ENCODE measurements at places on chromosomes 11 and 22.

DNA sequence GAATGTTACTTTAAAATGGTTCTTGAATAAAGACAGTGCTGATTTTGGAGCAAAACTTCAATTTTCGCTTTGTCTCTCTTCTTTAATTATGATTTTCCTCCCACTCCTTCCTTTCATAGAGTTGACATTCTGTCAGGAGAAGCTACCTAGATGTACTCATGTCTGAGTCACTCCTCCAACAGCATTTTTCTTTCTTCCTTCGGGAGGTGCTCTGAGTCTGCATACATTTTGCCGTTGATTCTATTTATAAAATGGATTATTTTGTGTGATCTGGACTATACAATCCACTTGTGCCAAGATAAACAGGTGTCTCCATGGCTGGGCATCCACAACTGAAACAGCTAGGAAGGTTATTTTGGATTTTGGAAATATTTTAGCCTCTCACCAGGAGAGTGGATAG, 588.3 kb upstream of the ANO5 start:
- no peak for DNase-seq

DNA sequence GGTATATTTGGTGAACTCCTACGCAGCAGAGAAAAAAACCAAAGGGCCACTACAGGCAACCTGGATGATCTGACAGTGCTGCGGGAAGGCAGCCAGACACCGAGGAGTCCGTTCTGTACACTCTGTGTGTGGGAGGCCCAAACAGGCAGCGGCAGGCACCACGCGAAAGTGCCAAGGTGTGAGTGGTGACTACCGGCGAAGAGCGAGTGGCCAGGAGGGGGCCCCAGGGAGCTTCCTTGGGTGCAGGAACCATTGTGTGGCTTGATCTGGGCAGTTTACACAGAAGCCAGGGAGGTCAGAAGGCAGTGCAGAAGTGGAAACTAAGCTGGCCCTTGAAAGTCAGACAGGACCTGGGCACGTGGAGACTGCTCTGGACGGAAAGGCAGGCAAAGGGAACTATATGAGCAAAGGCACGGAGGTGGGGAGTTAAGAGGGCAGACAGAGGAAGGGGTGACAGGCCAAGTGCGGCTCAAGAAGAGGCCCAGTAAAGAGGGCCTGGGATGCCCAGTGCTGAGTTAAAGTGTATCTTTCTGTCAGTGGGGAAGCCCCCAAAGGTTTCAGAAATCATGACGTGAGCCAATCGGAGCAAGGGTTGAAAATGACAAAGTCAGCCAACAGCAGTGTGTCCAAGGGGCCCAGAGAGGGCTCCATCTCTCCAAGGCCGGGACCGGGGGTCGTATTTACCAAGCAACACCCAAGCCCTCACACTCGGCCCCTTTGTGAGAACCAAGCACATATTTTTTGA, 10.6 kb downstream of the TMEM184B start:
- no peak for DNase-seq

- no peak for DNase-seq
Observed at GRCh38 chr22:41286639-41287091, 678 bp upstream of the RANGAP1 start.

DNA sequence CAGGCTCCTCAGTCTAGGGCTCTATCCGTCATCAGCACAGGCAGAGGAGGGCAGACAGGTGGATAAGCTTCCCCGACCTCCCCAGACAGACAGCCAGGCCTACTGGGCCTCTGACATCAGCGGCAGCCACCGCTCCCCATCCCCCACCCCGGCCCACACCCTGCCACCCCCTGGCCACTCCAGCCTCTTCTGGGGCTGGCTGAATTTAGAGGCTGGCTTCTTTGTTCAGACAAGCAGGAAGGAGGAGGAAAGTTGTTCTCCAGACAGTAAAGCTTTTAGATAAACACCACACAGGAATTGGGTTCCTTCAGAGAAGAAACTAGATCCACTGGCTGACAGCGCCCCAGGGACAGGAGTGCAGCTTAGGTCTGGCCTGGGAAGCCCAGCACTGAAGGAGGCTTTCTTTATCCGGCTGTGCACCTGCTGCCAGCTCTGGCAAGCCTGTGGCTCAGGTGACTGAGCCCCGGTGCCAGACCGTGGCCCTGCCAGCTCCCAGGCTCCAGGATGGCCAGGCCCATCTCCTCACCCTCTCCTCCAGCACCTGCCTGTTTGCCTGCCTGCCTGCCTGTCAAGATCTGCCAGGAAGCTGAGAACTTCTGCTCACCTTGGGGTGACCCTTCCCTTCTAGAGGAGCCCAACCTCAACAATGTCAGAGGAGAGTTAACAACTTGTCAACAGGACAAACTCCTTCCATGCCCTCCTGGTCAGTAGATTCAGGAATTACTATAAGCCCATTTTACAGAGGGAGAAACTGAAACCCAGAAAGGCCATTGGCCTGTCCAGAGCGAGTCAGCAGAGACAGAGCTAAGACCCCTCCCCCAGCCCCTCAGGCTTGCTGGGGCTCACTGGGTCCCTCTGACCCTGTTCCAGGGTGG, 44.0 kb upstream of the KLHL35 start:
- no peak for DNase-seq

- DNase-seq: no peak
Observed at GRCh38 chr11:45142241-45143055, 4.0 kb upstream of the PRDM11 start.

GRCh38 chr11:130476200-130476921, 27.9 kb downstream of the ADAMTS15 start:
- DNase-seq: no peak

- no peak for DNase-seq
Observed at GRCh38 chr11:130916910-130917309, 631 bp upstream of the SNX19 start.

DNA sequence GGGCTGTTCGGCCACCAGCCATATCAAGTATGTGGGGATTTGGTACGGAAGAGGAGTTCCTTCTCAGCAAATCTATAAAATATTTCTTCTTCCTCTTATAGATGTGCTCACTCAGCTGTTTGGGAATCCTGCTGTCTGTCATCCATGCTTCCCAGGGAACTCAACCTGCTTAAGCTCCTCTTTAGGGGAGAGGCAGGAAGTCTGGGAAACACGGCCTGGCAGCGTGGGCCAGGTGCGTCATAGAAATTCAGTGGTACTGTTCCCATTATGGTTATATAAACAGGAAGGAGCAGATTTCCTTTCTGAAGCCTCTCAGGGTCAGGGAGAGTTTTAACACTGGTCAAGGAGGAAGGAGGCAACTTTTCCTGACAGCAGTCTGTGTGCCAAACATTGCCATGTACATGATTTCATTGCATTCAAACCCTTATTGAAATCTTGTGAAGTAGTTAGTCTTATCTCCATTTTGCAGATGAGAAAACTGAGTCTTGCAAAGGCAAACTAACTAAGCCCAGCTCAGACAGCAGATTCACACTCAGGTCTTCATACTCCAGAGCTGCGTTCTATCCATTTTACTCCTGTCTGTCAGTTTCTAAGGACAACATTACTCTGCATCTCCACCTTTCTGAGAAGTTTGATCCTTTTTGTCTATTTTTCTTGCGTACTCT, 35.4 kb upstream of the AMOTL1 start:
- DNase-seq: peak; percentile 81

- no peak for DNase-seq
Observed at GRCh38 chr11:6607190-6607795, 3.7 kb downstream of the ILK start.

DNA sequence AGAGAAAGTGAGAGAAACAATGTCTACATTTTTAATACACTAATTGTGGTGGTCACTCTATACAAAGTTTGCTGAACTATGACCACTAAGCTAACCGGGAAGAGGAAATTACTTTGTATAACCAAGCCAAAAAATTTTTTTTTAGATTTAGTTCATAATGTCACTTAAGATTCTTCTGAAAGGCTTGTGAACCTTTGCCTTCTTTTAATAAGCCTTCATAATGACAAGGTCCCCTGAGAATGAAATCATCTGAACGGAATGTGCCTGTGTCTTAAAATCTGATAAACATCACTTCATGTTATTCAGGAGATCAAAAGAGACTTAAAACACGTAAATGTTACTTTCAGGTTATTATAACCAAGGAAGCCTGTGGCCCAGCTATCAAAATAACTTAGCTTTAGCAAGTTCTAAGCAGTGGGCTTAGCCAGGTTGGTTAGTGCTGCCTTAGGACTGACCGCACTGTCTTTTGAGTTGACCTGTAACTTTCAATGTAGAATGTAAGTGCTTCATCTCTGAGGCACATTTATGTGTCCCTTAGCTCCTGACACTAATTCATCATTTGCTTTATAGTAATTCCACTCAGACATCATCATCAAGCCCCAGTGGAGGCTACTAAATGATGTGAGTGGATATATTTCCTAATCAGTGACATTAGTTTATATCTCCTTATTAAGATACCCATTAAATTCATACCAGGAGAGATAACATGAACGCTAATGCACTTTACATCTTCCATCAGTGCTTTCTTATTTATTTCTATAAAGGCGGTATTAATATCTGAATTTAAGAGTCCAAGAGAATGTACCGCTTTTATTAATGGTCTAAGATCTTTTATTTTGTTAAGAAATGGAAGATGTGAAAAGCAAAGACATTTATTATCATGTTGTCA, 122.5 kb downstream of the WNT11 start:
- no peak for DNase-seq

GRCh38 chr11:120564573-120565311, 53.2 kb downstream of the GRIK4 start:
- DNase-seq: no peak

DNA sequence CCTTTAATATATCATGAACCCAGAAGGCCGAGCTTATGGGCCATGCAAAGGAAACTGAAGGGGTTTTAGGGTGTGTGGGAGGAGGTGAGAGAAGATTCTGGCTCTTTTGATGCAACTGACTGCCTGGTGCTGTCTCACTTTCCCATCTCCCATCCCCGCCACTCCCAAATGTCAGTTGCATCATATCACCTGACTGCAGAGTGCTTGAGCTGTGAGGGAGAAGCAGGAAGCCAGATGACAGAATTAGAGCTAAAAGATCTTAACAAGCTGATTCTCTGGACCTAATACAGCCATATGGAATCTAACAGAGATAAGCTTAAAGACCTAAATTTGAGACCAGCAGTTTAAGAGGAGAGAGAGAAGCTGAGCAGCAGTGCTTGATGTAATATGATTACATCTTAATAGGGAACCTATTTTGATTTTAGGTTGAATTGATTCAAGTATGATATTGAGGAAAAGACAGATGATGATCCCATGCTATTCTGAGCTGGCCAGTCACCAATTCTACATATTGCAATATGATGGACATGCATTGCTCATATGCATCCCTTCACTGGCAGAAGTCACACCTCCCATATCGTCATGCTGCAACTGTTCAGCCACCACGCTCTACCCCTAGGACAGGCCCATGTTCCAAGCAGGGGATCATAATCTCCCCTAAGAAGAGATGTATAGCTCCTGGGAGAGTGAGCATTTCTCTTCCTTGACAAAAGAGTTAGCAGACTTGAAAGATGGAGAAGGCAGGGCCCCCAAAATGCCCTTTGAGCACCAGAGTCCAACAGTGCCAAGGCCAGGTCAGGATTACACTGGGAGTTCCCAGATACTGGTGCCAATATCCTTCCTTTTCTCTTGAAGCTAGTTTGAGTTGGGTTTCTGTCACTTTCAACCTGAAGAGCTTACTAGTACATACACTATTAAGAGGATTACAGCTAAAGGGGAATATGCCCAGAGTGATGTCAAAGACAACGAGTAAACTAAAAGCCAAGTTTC, 44.9 kb downstream of the PLEKHA7 start:
- no peak for DNase-seq

GRCh38 chr11:33195462-33196173, 34.3 kb upstream of the CSTF3 start:
- no peak for DNase-seq

GRCh38 chr11:113831314-113831713, 44.1 kb downstream of the USP28 start:
- no peak for DNase-seq

DNA sequence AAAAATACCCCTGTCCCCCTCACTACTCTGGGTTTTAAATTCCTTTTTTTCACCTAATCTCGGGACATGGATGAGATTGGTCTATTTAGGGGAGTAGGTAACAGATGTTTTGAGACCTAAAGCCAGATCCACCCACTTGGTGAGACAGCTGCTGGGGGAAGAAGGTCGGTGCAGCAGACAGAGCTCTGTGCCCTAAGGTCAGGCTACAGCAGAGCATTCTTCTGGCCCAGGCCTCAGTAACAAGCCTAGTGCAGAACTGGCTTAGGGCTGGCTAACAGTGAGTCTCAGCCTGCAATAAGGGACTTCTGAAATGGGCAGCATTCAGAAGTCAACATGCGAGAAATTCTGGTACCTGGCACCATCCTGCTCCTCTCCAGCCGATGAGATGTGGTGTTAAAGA, 444.9 kb upstream of the KIRREL3 start:
- no peak for DNase-seq

DNA sequence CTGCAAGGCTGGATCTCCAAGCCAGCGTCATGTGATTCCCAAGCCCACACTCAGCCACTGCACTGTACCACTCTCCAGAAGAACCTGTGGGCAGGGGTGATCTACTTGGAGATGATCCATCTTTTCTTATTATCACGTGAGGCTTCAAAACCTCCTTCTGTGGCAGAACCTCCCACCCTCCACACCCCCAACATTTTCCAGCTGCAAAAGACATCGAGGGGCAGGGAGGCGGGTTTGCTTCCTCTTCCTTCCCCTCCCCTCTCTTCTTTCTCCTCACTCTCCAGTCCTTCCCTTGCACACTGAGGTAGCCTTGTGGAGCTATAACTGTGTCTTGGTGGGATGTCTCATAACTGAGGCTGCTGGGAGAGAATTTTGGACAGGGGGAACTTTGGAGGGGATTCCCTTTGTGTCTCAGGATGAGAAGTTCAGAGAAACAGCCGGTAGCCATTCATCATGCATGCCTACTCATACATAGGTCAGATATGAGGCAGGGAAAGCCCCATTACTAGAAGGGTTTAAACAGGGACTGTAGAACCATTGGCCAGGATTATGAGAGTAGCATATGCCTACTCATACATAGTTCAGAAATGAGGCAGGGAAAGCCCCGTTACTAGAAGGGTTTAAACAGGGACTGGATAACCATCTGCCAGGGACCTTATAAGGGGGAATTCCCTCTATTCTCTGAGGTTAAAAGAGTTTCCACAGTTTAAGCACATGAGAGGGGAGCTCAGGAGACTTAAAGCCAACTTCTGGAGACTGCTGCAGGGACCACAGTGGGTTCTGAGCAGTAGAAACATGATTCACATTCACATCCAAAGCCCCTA, 420.7 kb upstream of the CADM1 start:
- DNase-seq: no peak

- DNase-seq: no peak
Observed at GRCh38 chr11:125946712-125947418, 1.0 kb downstream of the VSIG10L2 start.

GRCh38 chr22:44823396-44823795, 71.0 kb downstream of the ARHGAP8 start:
- DNase-seq: no peak

Data from HFF-Myc (cell line).